ENCODE measurements at places on chromosomes 2 and 18.

- no peak for DNase-seq
Observed at GRCh38 chr18:47574966-47575365, 323.5 kb upstream of the SKOR2 start.

DNA sequence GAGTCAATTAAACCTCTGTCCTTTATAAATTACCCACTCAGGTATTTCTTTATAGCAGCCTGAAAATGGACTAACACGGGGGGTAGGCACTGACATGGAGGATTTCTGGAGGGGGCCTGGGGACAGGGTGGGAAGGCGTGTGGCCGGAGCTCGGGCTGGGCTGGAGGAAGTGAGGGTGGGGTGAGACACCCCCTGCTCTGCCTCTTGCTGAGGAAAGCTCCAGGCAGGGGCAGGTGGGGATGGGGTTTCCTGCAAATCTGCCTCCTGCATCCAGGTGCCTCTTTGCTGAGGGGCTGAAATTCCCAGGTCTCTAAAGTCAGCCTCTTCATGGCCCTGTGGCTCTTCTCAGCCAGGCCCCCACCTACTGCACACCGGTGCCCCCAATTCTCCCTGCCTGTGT lies 25.7 kb upstream of the OTOS start:
- DNase-seq = no peak

GRCh38 chr2:241871538-241872312 lies 2.2 kb downstream of the RTP5 start:
- no peak for DNase-seq

DNA sequence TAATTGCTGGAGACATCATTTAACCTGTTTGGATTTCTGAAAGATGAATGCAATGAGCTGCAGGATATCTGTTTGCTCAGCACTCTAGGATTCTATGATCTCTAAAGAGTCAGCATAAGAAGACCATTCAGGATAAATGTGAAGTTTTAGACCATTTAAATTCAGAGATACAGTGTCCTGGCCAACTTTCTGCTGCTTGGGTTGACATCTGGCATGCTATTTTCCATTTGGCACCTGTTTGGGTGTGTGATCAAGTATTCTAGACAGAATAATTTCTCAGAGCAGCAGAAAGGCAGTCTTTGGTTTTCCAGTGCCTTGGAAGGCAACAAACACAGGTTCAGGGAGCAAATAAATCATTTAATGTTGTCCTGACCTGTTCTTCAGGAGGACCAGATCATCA lies 144.8 kb upstream of the NDUFV2 start:
- no peak for DNase-seq

- no peak for DNase-seq
Observed at GRCh38 chr2:46723346-46723745, 192.3 kb downstream of the MCFD2 start.

GRCh38 chr2:118431997-118432396 lies 343.7 kb downstream of the INSIG2 start:
- DNase-seq = no peak

- no peak for DNase-seq
Observed at GRCh38 chr2:181143790-181144300, 163.4 kb downstream of the UBE2E3 start.

GRCh38 chr2:216604458-216604857 lies 28.8 kb upstream of the IGFBP2 start:
- DNase-seq = no peak

Data from NCI-H226 (cell line).